ENCODE measurements at places on chromosomes 6 and 20.

DNA sequence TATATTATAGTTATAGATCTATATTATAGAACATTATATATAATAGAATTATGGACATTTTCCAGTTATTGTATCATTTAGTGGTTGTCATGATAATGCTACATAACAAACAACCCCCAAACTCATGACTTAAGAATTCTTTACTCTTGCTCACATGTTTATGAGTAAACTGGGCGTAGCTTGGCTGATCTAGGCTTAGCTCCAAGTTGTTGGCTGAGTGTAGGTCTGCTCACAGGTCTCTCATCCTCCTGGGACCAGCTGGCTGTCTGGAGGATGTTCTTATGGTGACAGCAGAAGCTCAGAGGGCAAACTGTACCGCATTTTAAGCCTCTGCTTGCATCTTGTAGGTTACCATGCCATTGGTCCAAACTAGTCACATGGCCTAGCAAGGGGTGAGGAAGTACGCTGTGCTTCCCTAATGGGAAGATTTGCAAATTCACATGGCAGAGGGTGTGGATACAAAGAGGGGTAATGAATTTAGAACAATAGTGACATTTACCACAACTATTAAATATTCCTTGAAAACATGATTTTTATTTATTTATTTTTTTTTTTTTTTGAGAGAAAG is 34.2 kb downstream of the ARHGAP40 start:
- no peak for DNase-seq

- DNase-seq: no peak
Measured at GRCh38 chr6:57298741-57299140, 18.7 kb upstream of the PRIM2 start.

DNA sequence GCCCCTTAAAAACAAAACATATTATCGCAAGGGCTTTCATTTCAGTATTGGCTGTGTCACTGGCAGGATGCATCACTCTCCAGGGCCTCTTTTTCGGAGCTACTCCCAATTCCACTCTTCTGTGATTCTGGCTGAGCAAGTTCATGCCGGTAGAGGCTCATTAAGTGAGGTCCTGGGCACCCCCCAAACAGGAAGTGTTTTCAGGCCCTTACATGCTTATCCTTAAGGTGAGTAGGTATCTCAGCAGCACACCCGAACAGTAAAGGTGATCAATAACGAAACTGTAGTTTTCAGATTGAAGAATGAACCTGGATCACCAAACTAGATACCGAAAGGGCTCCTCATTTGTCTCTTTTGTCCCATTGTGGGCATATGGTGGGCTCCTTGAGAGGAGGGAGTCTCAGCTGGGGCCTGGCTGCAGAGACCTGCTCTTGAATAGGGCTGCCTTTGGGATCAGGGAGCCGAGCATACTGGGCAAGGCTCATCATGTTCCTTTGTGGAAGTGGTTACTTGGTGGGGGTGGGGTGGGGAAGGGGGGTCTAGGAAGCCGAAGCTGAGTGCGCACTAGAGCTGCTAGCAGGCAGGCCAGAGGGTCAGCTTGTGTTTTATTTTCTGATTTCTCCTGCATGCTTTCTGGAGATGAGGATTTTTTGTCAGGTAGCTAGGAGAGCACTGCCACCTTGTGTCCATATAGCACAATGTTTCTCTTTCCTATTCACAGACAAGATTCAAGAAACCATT is 65.2 kb downstream of the CDS2 start:
- DNase-seq: no peak

- no peak for DNase-seq
Measured at GRCh38 chr20:872855-873520, 39.5 kb downstream of the FAM110A start.

- DNase-seq: no peak
Measured at GRCh38 chr20:17875981-17876385, 92.6 kb downstream of the SNX5 start.

- DNase-seq: no peak
Measured at GRCh38 chr6:12024699-12025434, 12.8 kb downstream of the HIVEP1 start.

GRCh38 chr20:50720582-50720981 is 10.8 kb upstream of the PARD6B start:
- no peak for DNase-seq

Data from activated CD4-positive, CD25-positive, alpha-beta regulatory T cell treated with anti-CD3 and anti-CD28 coated beads, Interleukin-2, amount 50 U/mL, for 72 hours (primary cell).